ENCODE measurements at places on chromosomes 1 and 21.
A peak's percentile ranks its signal among the peaks of the same experiment; 100 is the strongest.

GRCh38 chr1:42730002-42730401, 10.0 kb downstream of the CLDN19 start:
- no peak for DNase-seq

- peak; percentile 58 for DNase-seq
Observed at GRCh38 chr1:203480525-203481084, 5.0 kb downstream of the PRELP start.

DNA sequence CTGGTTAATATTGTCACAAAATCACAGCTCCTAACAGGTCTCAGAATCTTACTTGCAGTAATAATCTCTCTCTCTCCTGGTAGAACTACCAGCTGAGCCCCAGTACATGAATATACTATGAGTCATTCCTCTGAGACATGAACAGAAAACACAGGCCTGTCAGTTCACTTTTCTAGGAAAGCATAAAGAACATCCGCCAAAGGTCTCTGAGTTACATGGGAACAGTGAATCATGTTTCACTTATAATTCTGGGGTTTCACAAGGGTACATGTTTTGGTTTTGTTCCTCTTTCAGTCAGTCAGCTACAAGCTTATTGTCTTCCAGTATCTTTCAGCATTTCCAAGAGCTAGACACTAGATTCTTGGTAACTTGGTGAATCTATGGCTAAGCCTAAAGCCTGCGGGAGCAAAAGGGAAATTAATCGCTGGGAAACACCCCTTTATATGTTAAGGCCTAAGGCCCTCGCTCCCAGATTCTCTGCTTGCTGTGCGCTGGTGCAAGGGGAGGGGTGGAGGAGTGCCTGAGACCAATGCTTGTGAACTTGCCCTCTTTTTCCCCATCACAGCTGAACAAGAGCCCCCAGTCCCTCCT, 31.7 kb downstream of the IFNGR2 start:
- DNase-seq, result peak; percentile 77

GRCh38 chr1:66330722-66331141, 203.2 kb upstream of the SGIP1 start:
- peak; percentile 9 for DNase-seq

- DNase-seq, result no peak
Observed at GRCh38 chr1:1162597-1163537, 10.8 kb upstream of the TTLL10 start.

- DNase-seq, result no peak
Observed at GRCh38 chr21:33121715-33122475, 52.0 kb downstream of the OLIG1 start.

GRCh38 chr1:191695865-191696264, 462.4 kb upstream of the RGS18 start:
- DNase-seq, result no peak

DNA sequence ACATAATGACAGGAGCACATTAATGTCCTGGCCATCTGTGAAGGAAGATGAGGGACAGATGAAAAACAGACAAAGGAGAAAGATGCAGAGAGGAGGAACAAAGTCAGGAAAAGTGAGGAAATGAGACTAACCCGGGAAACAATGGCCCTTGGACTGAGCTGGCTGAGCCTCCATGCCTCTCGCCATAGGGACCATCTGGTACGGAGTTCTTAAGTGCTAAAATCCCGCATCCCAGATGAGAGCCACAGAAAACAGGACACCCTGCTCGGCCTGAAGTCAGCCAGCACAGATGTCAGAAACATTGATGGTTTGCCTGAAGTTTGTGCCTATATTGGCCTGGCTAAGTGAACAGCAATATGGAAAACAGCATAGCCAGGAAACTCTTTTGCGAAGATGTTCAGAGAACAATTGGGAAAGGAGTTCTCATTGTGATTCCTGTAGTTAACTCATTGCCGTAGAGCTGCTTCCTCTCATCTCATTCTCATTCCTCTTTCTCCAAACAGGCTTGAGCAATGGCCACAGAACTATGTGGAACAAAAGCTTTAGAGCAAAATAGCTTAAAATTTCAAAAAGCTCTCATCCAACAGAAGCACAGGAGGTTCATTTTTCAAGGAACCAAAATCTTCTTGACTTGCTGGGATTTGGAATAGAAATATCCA, 96.6 kb downstream of the ASTN1 start:
- DNase-seq, result no peak

GRCh38 chr1:27350663-27351540, 9.1 kb downstream of the SYTL1 start:
- DNase-seq, result no peak

GRCh38 chr21:38476385-38476784, 21.9 kb downstream of the ERG start:
- DNase-seq, result no peak

DNA sequence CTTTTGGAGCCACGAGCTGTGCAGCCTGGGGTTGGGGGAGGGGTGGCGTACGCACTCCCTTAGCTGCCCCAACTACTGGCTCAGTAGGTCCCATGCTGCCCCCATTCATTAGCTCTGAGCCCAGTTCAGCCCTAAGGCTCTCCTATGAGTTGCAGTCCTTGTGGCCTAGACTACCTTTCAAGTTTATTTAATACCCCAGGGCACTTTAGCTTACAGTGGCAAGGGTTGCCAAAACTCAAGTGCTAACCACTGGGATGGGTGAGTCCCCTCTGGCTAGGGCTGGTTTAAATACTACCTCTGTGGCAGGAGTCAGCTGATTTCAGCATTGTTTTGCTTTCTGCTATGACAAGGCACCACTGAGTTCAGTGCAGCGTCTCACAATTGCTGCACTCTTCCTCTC, 118.2 kb downstream of the ODF2L start:
- DNase-seq, result no peak

DNA sequence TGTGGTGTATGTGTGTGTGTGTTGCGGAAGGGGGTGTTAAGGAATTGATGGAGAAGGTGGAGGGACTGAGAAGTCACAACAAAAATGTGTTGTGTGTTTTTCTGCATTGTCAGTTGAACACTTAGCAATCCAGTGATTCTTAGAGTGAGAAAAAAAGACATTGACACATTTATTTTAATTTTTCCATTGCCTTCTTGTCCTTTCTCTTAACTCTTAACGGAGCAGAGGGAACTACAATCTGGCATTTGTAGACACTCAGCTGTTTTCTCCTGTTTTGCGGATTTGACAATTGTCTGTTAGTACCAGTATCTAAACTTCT, 725 bp downstream of the C1orf53 start:
- no peak for DNase-seq

- no peak for DNase-seq
Observed at GRCh38 chr1:48500541-48501450, 28.8 kb upstream of the SPATA6 start.

Data from kidney glomerular epithelial cell (primary cell).